ENCODE measurements at places on chromosomes 12 and 14. TPM values are rescaled to one million over a fixed set of nuclear protein-coding genes. Genes with fewer than 3 reads are reported as not detected.

Gene LTB4R2
- 4.2 TPM for total RNA-seq

- no peak for DNase-seq
Measured at GRCh38 chr14:96470331-96470730, 31.9 kb upstream of the PAPOLA start.

- DNase-seq: no peak
Measured at GRCh38 chr14:56810147-56810719, at the start of gene OTX2. Gene OTX2 (minus strand): TSS chr14:56810479. CDS start chr14:56805456, 5,023 bp downstream.

DNA sequence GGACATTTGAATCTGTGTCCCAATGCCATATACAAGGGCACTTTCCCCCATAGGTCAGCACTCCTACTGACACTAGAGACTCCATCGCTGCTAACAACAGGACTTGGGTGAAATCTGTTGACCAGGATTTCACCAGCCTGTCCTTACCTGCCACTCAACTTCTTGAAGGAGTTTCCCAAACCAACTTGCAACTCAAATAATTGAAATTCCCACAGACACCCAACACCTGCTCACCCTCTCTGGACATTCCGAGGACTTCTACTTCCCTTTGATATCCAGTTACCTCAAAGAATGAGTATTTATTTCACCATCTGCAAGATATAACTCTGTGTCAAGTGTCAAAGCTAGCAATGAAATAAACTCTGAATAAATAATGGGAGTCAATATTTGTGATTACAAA lies 44.6 kb downstream of the LLPH start:
- DNase-seq: no peak
